ENCODE measurements at places on chromosomes 1 and 21.

DNA sequence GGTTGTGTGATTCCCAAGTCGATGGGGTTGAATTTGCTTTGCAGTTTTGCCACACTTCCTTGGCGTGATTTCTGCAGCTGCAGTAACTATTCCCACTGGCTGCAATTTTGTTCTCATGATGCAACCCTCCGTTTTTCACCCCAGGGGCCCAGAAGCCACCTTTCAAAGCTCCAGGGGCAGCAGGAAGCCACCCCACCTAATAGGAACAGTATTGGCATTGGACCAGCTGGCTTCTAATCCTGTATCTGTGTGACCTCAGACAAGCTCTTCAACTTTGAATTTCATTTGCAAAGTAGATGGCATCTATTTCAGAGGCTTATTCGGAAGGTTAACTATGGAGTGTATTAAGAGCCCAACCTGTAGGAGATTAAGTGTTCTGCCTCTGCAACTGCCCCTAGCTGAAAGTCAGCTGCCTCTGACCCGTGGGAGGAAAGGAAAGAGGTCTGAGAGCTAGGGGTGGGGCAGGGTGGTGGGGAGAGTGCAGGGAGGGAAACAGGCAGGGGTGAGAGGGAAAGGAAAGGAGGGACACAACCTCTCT lies 12.6 kb downstream of the C1orf115 start:
- H3K36me3 ChIP-seq: no peaks in the 10 kb centered on the region
- H3K4me3 ChIP-seq: no peak overlapping the region
- no peak for DNase-seq
- H3K27me3 ChIP-seq: no peaks in the 10 kb centered on the region
- no peak overlapping the region for H3K27ac ChIP-seq

- H3K4me3 ChIP-seq: no peak overlapping the region
- H3K27ac ChIP-seq: no peak overlapping the region
- H3K36me3 ChIP-seq: peaks cover 48% of the 10 kb centered on the region
- no peaks in the 10 kb centered on the region for H3K4me1 ChIP-seq
- no peak for DNase-seq
- no peaks in the 10 kb centered on the region for H3K27me3 ChIP-seq
Observed at GRCh38 chr1:85677656-85678055, 30.6 kb downstream of the ZNHIT6 start.

DNA sequence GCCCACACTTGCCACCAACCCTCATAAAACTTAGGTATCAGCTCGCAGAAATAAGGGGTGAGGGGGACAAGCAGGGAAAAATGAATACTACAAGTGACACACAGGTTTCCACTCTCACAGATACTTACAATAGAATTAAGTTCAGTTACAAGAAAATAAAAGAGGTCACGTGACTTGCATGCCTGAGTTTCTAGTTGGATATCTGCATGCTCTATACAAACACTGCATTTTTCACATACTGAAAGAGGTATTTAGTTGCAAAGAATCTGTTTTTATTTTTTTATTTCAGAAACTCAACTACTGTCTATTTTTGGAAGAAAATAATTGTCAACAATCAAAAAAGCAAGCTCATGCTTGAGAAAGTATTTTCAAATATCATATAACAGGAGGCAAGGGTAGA lies 43.5 kb downstream of the DPYD start:
- H3K4me3 ChIP-seq: no peak overlapping the region
- no peaks in the 10 kb centered on the region for H3K27me3 ChIP-seq
- DNase-seq: no peak
- no peaks in the 10 kb centered on the region for H3K4me1 ChIP-seq
- no peak overlapping the region for H3K27ac ChIP-seq

DNA sequence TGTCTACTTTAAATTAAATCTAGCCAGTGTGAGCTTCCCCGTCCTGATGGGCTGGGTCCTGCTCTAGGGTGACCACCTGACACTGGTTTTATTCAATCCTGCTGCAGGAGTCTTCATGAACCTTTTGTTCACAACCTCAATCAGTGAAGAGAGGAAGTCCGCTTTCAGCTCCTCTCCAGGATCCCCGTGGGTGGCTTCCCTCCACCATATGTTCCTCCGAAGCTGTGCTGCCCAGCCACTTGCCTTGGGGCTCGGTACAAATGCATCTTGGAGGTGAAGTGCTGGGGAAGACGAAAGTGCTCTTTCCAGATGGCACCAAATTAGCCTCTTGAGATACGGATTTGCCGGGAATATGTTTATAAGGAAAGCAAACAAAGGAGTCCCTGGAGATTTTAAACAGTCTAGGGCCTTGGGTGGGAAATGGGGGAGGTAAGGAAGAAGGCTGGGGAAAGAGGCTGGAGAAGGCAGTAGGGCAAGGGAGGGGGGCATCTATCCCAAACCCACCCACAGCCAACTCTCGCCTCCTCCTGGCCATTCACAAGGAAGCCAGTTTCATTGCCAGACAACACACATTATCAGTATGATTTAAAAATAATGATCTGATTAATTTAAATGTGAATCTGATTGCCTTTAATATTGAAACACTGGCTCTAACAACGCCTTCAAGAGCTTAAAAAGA lies 430.8 kb downstream of the DISC1 start:
- H3K27me3 ChIP-seq: peaks cover 2% of the 10 kb centered on the region
- H3K36me3 ChIP-seq: no peaks in the 10 kb centered on the region
- H3K4me3 ChIP-seq: no peak overlapping the region
- H3K4me1 ChIP-seq: no peaks in the 10 kb centered on the region
- no peak overlapping the region for H3K27ac ChIP-seq
- no peak for DNase-seq

GRCh38 chr1:24321126-24321525 lies 2.0 kb downstream of the GRHL3 start:
- H3K36me3 ChIP-seq: no peaks in the 10 kb centered on the region
- peaks cover 42% of the 10 kb centered on the region for H3K27me3 ChIP-seq
- H3K4me3 ChIP-seq: peak overlapping the region; percentile 73

GRCh38 chr1:87044840-87045239 lies 130.4 kb downstream of the HS2ST1 start:
- no peaks in the 10 kb centered on the region for H3K36me3 ChIP-seq
- H3K4me1 ChIP-seq: no peaks in the 10 kb centered on the region
- no peaks in the 10 kb centered on the region for H3K27me3 ChIP-seq
- no peak overlapping the region for H3K27ac ChIP-seq
- H3K4me3 ChIP-seq: no peak overlapping the region

DNA sequence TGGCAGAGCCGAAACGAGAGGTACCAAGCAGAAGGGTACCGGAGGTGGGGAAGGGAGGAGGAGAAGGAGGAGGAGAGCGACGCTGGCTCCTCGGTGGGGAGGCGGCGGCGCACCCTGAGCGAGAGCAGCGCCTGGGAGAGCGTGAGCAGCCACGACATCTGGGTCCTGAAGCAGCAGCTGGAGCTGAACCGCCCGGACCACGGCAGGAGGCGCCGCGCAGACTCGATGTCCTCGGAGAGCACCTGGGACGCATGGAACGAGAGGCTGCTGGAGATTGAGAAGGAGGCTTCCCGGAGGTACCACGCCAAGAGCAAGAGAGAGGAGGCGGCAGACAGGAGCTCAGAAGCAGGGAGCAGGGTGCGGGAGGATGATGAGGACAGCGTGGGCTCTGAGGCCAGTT lies 32.4 kb downstream of the STYXL2 start:
- peaks cover 89% of the 10 kb centered on the region for H3K36me3 ChIP-seq
- no peaks in the 10 kb centered on the region for H3K4me1 ChIP-seq
- H3K27ac ChIP-seq: peak overlapping the region; percentile 12
- DNase-seq: no peak
- no peak overlapping the region for H3K4me3 ChIP-seq

GRCh38 chr1:62038594-62039284 lies 155.9 kb upstream of the L1TD1 start:
- H3K27ac ChIP-seq: no peak overlapping the region
- H3K4me1 ChIP-seq: peaks cover 6% of the 10 kb centered on the region
- H3K27me3 ChIP-seq: no peaks in the 10 kb centered on the region
- no peaks in the 10 kb centered on the region for H3K36me3 ChIP-seq

DNA sequence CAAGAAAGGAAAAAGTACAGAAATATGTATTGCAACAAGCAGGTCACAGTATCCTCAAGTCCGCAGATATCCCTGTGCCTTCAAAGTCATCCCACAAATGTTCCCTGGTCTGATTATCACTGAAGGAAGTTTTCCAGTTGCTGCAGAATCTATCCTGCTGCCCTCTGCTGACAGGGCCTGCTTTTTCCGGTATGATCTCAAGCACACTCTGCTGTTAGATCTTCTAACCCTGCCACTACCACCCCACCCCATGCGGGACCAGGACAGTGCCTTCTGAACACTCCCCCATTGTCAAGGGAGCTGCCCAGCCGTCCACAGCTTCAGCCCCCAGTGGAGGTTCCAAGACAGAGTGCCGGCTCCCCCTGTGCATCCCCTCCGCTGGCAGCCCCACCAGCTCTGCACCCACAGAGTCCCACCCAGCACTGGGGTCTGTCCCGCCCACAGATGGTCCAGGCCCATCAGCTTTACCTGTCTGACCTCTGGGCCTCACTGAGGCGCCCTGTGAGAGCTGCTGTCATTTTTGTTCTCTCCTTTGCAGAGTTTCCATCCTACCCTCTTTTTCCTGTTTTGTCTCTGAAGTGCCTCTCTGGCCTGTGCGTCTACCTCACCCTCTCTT lies 27.9 kb downstream of the FAM163A start:
- H3K4me1 ChIP-seq: no peaks in the 10 kb centered on the region
- no peak overlapping the region for H3K4me3 ChIP-seq
- H3K36me3 ChIP-seq: no peaks in the 10 kb centered on the region
- H3K27me3 ChIP-seq: no peaks in the 10 kb centered on the region
- no peak for DNase-seq

- peaks cover 7% of the 10 kb centered on the region for H3K36me3 ChIP-seq
- H3K4me3 ChIP-seq: no peak overlapping the region
- peak overlapping the region; percentile 98 for H3K27ac ChIP-seq
- peak; percentile 81 for DNase-seq
Observed at GRCh38 chr1:6594977-6595740, 7.5 kb downstream of the KLHL21 start.

GRCh38 chr1:230091473-230092231 lies 24.6 kb downstream of the GALNT2 start:
- H3K27ac ChIP-seq: no peak overlapping the region
- H3K4me1 ChIP-seq: peaks cover 50% of the 10 kb centered on the region
- H3K36me3 ChIP-seq: no peaks in the 10 kb centered on the region
- H3K4me3 ChIP-seq: no peak overlapping the region

DNA sequence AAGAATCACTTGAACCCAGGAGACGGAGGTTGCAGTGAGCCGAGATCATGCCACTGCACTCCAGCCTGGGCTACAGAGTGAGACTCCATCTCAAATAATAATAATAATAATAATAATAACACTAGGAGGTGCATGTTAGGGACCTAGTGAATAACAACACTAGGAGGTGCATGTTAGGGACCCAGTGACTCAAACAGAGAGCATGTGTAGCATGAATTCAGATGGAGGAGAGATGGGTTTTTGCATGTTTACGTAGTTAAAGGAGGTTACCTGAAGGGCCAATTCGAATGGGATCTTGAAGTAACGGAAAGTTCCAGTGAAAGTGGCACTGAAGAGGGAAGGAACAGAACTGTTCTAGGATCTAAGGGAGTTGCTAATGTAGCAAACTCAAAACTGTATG lies 7.1 kb upstream of the KCNK1 start:
- H3K27ac ChIP-seq: no peak overlapping the region
- H3K36me3 ChIP-seq: no peaks in the 10 kb centered on the region
- no peaks in the 10 kb centered on the region for H3K27me3 ChIP-seq

DNA sequence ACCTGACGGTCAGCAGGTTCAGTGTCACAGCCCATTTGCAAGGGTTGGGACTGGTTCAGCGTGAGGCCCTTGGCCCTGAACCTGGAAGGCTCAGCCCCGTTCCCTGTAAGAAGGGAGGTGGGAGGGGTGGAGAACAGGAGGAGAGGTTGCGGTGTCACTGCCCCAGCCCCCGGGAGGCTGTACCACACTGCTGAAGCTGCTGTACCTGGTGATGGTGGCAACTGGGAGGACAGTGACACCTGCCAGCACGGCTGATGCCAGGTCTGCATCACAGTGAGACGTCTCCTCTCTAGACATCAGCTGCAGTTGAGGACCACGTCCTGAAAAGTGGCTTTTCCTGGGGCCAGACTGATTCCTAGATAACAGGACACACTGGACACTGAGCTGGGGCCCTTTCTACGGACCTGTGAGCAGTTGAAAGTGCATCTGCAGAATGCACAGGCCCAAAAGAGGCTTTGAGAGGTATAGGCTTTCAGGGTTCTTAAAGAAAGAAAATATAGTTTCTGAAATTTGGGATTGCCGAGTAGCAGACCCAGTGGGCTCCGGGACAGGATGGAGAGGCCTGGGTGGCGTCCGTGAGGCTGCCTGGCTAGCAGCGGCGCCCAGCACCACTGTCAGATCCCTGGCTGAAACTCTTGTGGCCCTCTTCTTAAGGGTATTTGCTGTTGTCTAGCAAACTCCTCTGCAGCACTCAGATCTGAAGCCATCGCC lies 47.7 kb downstream of the COQ8A start:
- no peak overlapping the region for H3K4me3 ChIP-seq
- DNase-seq: peak; percentile 58
- no peaks in the 10 kb centered on the region for H3K27me3 ChIP-seq
- no peaks in the 10 kb centered on the region for H3K36me3 ChIP-seq

- H3K4me3 ChIP-seq: peak overlapping the region; percentile 98
- no peaks in the 10 kb centered on the region for H3K36me3 ChIP-seq
- no peak for DNase-seq
- H3K27me3 ChIP-seq: no peaks in the 10 kb centered on the region
- no peak overlapping the region for H3K27ac ChIP-seq
Observed at GRCh38 chr1:183473217-183473536, 878 bp downstream of the SMG7 start.

- H3K36me3 ChIP-seq: no peaks in the 10 kb centered on the region
- H3K27me3 ChIP-seq: no peaks in the 10 kb centered on the region
- no peak overlapping the region for H3K27ac ChIP-seq
- no peak overlapping the region for H3K4me3 ChIP-seq
Observed at GRCh38 chr1:228936881-228937280, 201.6 kb downstream of the RHOU start.

GRCh38 chr1:230186874-230187273 lies 119.8 kb downstream of the GALNT2 start:
- no peaks in the 10 kb centered on the region for H3K27me3 ChIP-seq
- no peak for DNase-seq
- peaks cover 21% of the 10 kb centered on the region for H3K4me1 ChIP-seq
- no peaks in the 10 kb centered on the region for H3K36me3 ChIP-seq

- no peak overlapping the region for H3K4me3 ChIP-seq
- no peak overlapping the region for H3K27ac ChIP-seq
- H3K36me3 ChIP-seq: no peaks in the 10 kb centered on the region
- no peak for DNase-seq
- H3K4me1 ChIP-seq: no peaks in the 10 kb centered on the region
- no peaks in the 10 kb centered on the region for H3K27me3 ChIP-seq
Observed at GRCh38 chr1:97366984-97367383, 553.9 kb downstream of the DPYD start.

Data from psoas muscle (tissue), 8 donors.